Stimulated activated CD4-positive, alpha-beta T cell treated with anti-CD3 and anti-CD28 coated beads, Interleukin-1b, Interleukin-23, amount 100 ng/mL, for 1 hour (primary cell): ENCODE measurements at places on chromosomes 5 and 9.

GRCh38 chr5:149325894-149326293, 19.4 kb upstream of the GRPEL2 start:
- no peak for DNase-seq

- no peak for DNase-seq
Measured at GRCh38 chr5:83220331-83220730, 143.0 kb downstream of the XRCC4 start.

- no peak for DNase-seq
Measured at GRCh38 chr5:173165177-173166016, 21.1 kb downstream of the BNIP1 start.

DNA sequence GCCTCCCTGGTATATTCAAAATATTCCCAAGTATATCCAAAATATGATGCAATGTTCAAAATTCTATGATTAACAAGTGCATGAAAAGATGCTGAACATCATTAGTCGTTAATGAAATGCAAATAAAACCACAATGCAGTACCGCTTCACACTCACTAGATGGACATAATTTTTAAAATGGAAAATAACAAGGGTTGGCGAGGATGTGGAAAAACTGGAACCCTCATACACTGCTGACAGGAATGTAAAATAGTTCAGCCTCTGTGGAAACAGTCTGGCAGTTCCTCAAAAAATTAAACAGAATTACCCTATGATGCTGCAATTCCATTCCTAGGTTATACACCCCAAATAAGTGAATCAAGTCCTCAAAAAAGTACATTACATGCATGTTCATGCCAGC, 36.1 kb upstream of the MYOT start:
- DNase-seq, result no peak

DNA sequence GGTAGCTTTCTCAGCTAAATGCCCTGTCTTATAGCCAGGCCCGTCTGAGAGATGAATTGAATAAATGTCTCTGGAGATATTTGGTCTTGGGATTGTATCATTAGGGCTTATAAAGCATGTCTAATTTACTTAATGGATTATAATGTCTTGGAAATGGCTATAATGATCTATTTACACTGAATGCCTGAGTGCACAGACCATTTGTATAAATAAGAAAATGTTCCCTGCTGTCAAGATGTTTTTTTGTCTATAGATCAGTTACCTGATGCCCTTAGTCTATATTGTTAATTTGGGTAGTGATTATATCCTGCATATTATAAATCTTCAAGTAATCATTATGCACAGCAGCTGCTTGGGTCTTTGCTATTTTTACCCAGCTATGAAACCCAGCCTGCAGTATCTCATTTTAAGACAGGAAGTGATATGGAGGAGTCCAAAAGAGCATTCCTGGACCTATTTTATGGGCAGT, 112.9 kb upstream of the ACTBL2 start:
- DNase-seq, result no peak

- DNase-seq, result no peak
Measured at GRCh38 chr9:12777121-12778022, 2.6 kb downstream of the LURAP1L start.

- DNase-seq, result no peak
Measured at GRCh38 chr9:99555792-99556191, 265.9 kb upstream of the NR4A3 start.
